Stimulated activated CD8-positive, alpha-beta memory T cell treated with anti-CD3 and anti-CD28 coated beads, Interleukin-7, amount 100 ng/mL, for 48 hours (primary cell): ENCODE measurements at places on chromosomes 3 and 15.

DNA sequence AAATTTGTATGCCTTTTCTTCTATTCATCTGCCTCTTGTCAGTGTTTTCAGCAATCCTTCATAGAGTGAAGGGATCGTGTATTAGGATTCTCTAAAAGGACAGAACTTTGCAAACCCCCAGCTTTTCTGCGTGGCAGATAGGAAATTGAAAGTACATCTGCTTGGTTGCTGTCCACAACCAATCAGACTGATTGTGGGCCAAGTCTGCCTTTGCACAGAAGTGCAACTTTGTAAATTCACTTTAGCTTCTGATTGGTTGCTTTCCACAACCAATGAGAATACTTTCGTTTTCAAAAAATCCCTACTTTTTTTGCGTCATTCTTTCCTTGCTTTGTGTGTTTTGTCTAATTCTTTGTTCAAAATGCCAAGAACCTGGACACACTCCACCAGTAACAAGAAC, 847.4 kb downstream of the FHIT start:
- no peak for DNase-seq

DNA sequence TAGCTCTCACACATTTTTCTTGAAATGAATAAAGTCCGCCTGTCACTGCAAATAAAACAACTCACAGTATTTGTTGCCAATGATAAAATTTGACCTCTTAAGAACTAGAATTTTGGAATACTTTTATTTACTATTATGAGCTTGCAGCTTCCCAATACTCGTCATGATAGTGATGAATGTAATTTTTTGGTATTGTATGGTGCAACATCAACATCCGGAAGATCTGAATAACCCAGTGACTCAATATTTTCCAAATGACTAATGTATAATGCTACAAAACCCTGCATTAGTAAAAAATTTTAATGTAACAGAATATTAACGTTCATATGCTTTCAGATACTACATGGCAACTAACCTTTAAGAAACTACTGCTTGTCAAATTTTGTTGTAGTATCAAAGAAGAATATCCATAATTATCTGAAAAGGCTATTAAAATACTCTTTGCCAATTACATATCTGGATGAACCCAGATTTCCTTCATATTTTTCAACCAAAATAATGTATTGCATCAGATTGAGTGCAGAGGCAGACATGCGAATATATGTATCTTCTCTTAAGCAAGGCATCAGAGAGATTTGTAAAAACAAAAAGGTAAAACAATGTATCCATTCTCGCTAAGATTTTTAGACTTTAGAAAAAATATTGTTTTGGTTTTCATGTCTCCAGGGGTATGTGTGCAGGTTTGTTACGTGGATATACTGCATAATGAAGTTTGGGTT, 95.3 kb downstream of the IGF2BP2 start:
- DNase-seq, result no peak

DNA sequence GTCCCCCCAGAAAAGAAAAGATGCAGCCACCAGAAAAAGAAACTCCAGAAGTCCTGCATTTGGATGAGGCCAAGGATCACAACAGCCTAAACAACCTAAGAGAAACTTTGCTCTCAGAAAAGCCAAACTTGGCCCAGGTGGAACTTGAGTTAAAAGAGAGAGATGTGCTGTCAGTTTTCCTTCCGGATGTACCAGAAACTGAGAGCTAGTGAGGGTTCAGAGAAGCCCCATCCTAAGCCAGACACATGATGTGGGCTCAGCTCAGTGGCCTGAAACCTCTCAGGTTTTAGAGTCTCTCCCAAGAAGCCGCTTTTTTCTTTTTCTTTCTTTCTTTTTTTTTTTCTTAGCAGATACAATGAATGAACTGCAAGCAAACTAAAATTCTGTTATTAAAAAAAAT, 7.8 kb downstream of the SLC51B start:
- no peak for DNase-seq

GRCh38 chr3:77102951-77103769, 63.3 kb downstream of the ROBO2 start:
- no peak for DNase-seq

DNA sequence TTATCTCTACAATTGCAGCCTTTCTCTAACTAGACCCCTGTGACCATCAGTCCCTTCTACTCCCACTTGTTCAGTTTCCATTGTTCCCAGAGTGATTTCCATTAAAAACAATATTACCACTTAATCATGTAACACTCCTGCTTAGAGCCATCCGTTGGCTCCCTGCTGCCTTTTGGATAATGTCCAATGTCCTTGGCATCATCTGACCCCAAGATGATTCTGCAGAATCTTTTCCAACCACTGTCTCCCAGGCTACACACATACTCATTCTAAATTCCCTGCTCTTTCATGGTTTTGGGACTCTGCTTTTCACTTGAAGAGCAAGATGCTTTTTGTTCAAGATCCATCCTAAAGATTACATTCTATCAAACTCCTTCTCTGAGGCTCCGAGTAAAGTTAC, 7.1 kb downstream of the KCNH8 start:
- no peak for DNase-seq

DNA sequence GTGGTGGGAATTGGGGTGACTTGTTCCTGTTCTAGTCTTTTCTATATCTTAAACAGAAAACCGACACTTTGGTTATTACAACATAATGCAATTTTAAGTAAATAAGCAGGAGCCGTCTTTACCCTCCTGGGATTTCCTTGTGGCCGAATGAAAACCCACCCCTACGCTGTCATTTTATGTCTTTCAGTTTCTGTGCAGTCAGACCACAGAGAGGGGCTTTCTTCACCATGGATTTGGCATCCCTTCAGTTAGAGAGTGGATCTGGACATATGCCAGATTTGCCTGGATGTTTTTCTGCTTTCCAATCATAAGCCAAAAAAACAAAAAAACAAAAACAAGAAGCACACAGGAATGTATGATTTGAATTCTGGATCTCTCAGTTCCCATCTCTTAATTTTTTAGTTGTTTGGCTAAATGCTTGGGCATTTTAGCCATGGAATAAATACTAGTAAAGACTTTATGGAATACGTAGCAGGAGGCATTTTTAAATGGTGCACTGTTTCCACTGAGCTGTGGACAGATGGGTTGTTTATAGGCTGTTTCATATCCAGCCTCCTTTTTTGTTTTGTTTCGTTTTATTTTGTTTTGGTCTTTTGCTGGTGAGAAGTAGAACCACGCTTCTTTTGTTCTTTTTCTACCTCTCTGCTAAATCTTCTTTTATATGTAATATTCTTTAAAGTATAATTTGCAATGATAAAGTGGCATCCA, 272.9 kb downstream of the FEZF2 start:
- DNase-seq, result no peak

GRCh38 chr3:20772869-20773268, 586.9 kb upstream of the SGO1 start:
- DNase-seq, result no peak

GRCh38 chr3:178001670-178002101, 534.5 kb upstream of the KCNMB2 start:
- peak; percentile 6 for DNase-seq

- DNase-seq, result no peak
These were observed 32.2 kb downstream of the SLC6A6 start for GRCh38 chr3:14434498-14435151.

DNA sequence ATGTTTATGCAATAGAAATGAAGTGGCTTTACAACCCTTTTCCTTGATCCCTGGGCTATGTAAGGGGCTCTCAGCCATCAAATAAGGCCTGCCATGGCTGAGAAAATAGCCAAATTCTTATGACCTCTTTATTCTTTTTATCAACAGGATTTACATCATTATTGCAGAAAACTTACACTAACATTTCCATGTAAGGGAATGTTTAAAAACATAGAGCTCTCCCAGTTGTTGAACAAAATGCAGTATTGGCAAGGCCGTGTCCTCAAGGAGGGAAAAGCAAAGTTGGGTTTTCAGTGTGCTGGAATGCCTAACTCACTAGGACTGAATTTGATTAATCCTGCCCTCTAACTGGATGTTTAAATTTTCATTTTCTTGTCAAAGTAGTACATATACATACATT, 22.3 kb downstream of the NR2C2 start:
- DNase-seq, result no peak

- no peak for DNase-seq
These were observed 40.1 kb downstream of the TIGIT start for GRCh38 chr3:114333923-114334240.

- no peak for DNase-seq
These were observed 8.6 kb downstream of the NTRK3 start for GRCh38 chr15:88247914-88248313.

- no peak for DNase-seq
These were observed 11.1 kb downstream of the SERP1 start for GRCh38 chr3:150535204-150535603.

DNA sequence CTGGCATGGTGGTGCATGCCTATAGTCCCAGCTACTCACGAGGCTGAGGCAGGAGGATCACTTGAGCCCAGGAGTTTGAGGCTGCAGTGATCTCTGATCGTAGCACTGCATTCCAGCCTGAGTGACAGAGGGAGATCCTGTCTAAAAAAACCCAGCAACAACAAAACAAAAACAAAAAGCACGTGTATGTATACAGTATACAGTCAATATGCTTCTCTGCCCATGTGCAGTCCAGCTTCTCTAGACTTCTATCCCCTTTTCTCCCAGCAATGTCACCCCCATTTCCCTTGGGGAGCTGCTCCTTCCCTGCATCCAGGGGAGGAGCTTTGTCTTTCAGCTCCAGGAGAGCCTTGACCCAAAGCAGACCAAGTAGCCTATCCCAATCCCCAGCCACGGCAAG, 20.0 kb upstream of the GRIP2 start:
- no peak for DNase-seq

DNA sequence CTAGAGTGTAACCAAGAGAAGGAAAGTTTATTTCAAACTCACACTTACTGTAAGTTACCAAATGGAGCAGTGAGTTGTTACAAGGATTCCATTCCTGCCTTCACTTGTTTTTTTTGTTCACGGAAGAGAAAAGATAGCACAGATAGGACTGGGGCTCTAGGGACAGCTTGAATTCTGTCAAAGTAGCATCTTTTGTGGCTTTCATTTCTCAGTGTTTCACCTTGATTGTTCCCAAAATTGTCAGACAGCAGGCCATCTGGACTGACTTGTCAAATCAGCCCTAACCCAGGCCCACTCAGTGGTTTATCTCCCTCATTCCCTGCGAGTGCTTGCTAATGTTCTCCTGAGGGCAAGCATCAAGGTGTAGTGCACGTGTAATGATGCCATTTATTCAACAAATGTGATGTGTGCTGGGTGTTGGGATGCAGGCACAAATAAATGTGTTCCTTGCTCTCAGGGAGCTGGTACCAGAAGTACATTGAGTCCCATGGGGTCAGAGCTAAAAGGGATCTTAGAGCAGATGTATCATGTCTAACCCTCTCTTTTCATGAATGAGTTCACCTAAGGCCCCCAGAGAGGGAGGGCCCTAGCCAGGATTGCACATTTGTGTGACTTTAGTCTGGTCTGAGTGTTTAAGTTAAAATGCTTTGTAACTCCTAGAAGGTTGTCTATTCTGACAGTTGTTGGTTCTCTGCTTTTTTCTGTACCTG, 49.1 kb downstream of the PDHB start:
- DNase-seq, result no peak

DNA sequence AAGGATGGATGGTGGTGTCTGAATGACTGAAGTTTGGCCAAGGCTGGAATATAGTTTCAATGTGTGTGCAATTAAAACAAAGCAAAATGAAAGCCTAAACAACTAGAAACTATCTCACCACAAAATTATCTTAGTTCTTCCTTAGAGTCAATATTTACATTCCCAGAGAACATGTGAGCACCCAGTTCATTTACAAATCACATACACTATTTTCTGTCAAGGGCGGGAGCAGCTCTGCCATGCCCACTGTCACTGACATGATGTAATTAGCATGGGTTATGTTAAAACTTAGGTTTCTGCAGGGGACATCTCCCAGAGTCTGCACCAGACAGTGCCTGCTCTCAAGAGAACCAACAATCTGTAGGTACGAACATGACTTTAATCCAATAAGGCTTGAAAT, 65.0 kb downstream of the PDZRN3 start:
- DNase-seq, result no peak

- DNase-seq, result no peak
These were observed 5.7 kb upstream of the CYP11A1 start for GRCh38 chr15:74373056-74373650.

DNA sequence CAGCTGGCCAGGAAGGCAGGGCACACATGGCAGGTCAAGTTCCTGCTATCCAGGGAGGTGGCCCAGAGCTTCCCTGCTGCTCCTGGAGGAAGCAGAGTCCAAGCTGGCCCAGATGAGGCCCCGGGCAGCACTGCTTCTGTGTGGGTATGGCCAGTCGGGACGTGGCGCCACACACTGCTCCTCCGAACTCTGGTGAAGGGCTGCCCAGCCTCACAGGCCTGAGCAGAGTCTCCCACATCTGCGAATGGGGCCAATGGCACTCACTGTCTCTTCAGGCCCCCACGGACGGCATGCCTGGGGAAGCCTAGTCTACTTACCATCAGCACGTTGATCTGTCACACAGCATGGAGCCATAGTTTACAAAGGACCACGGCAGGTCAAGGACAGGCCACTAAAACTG, 2.5 kb upstream of the PLA2G4F start:
- no peak for DNase-seq

- DNase-seq, result no peak
These were observed 84.9 kb downstream of the THBS1 start for GRCh38 chr15:39665629-39666250.

DNA sequence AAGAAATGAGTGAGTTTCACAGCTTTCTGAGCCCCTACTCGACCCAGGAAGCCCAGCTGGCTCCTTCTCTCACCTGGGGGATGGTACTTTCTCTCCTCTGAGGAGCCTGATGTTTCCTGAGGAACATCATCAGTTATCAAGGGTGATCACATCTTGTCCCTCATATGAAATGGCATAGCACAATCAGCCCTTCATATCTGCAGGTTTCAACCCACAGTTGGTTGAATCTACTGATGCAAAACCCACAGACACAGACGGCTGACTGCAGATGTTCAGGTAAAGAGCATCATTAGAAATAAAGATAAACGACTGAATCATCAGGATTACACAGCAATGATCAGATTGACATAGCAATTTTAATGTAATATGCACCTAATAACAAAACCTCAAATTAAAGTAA, 93.6 kb upstream of the OSTN start:
- no peak for DNase-seq
